Stimulated activated memory B cell treated with anti-CD40 and anti-IgM and Interleukin-4, amounts not matched to agents 10 μg/mL and 1 μg/mL and 100 μg/mL, for 72 hours (primary cell): ENCODE measurements at places on chromosomes 13 and 19.

DNA sequence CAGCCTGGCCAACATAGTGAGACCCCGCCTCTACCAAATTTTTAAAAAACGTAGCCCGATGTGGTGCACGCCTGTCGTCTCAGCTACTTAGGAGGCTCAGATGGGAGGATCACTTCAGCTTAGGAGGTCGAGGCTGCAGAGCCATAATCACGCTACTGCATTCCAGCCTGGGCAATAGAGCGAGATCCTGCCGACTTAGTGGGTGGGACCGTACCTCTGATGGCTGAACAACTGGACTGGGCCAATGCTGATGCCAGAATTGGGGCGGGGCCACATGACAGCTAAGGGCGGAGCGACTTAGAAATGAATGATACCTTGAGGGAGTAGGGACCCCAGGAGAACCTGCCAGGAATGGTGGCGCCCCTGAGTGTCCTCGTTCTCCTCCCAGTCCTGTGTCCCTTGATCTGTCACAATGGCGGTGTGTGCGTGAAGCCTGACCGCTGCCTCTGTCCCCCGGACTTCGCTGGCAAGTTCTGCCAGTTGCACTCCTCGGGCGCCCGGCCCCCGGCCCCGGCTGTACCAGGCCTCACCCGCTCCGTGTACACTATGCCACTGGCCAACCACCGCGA lies 3.6 kb downstream of the LTBP4 start:
- no peak for ATAC-seq

GRCh38 chr13:23799945-23800344 lies 89.3 kb downstream of the MIPEP start:
- ATAC-seq, result no peak

DNA sequence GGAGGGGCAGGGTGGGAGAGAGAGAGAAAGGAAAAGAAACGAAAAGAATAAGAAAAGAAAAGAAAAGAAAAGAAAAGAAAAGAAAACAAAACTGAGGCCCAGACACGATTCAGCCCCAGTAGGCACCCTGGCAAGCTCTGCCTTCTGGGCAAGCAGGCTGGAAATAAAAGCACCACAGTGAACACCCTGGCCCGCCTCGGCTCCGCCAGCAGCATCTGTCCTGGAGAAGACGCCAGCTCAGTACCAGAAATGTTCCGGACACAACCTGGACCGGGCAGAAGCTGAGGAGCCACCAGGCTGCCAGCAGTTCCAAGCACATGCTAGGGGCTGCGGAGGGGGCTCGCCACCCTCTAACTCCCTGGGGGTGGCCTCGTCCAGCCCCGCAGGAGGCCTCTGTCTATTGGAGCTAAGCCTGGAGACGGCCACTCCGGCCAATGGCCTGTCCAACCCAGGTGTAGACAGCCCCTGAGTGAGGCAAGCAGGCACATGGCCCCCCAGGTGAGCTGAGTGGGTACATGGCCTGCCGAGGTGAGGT lies 11.4 kb upstream of the CPAMD8 start:
- ATAC-seq, result no peak

GRCh38 chr13:27783111-27783510 lies 9.2 kb upstream of the GSX1 start:
- no peak for ATAC-seq

DNA sequence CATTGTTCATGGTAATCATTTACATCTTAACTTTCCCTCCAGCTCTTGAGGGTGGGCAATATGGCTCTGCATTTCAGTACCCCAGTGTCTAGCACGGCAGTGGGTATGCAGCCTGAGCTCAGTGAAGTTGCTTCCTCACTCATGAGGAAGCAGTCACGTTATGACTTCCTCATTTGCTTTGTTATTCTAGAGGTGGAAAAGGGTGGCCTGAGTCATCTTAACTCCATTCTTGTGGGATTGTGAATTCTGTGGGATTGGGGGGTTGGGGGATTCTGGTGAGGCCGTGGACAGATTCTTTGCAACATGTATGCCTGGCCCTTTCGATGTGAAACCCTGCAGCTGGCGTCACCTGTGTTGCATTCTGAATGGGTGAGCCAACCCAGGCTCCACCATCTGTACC lies 406.7 kb upstream of the ZNF507 start:
- ATAC-seq, result no peak

DNA sequence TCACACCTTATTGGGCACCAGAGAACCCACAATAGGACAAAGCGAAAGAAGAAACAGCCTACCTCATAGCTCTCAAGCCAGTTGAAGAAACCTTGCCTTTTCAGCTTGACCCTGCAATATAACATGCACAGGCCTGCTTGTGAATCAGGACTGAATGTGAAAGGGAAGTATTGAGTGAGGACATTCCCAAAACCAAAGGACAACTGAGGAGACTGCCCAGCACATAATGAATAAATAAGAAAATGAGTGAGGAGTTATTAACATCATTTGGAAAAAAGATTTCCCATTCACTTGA lies 15.7 kb upstream of the ZNF544 start:
- no peak for ATAC-seq

GRCh38 chr13:89708013-89708412 lies 1639.5 kb upstream of the MIR17HG start:
- ATAC-seq, result no peak

DNA sequence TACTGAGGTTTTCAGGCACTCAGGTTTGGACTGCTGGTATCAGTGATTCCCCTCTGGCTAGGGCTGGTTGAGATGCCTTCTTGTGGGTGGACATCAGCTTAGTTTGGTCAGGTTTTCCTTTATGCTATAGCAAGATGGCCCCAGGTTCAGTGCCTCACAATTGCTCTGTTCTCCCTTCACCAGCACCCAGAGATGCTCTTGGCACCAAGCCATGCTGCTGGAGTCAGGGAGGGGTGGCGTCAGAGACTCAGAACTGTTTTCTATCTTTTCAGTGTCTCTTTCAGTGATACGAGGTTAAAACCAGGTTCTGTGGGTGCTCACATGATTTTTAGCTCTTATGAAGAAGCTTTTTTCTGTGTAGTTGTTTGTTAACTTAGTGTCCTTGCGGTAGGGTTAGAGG lies 96.9 kb downstream of the NBEA start:
- no peak for ATAC-seq

DNA sequence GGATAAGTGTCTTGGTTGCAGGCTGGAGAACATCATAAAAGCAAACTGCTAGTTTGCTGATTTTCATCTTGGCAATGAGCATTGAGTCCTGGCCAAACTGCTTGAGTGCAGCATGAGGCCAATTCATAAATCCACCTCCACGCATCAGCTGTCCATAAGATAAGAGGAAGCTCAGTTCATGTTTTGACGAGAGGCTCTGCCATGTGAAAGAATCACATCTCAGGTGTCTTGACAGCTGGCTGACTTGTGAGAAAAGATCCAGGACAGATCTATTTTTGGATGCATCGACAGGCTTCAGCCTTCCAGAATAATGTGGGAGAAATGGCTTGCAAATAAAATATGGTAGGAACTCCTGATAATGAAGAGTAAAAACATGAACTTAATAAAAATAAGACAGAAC lies 5.4 kb upstream of the ZNF682 start:
- ATAC-seq, result no peak

- ATAC-seq, result no peak
Observed at GRCh38 chr13:45941261-45941660, 89.7 kb upstream of the SIAH3 start.

DNA sequence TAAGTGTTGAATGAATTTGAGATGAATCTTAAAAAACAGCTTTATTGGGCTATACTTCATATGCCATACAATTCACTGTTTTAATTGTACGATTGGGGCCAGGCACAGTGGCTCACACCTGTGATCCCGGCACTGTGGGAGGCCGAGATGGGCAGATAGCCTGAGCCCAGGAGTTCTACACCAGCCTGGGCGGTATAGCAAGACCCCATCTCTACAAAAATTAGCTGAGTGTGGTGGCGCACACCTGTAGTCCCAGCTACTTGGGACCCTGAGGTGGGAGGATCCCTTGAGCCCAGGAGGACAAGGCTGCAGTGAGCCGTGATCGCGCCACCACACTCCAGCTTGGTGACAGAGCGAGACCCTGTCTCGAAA lies 10.3 kb downstream of the ARID3A start:
- ATAC-seq, result no peak

DNA sequence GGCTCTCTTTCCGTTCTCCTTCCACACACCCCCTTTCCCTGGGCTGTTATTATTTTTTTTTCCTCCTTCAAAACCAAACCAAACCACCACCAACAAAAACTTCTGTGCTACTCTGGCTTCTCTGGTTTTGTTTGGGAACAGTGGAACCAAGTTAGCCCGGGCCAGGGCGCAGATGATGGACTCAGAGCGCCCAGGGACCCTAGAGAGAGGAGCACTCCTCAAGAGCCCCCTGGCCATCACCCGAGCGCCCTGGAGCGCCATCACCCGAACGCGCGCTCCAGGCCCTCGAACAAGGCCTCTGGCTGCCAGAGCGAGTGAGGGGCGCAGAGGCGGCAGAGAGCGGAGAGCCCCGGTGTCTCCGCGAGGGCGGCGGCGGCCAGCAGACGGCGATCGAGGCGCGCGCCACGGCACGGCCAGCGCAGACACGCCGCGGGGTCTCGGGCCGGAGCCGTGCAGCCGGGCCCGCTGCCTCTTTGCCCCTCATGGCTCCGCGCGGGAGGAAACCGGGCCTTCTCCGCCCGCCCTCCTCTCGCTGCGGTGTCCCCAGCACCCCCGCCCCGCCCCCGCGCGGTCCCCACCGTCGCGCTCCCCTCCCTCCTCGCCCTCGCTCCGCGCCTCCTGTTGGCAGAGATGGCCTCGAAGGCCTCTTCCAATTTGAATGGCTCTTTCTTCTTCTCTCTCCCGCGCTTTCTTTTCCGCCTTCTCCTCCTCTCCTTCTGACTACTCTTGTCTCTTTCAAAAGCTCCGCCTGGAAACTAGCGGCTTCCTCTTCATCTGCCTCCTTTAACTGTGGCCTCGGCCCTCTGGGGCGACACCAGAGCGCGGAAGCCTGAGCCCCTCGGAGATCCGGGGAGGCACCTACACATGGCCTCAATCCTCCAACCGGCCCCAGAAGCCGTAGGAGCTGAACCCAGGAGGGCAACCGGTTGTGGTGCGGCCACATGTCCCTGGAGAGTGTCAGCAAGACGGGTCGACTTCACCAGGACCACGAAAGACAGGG lies 4.1 kb upstream of the SOX1 start:
- ATAC-seq, result no peak

DNA sequence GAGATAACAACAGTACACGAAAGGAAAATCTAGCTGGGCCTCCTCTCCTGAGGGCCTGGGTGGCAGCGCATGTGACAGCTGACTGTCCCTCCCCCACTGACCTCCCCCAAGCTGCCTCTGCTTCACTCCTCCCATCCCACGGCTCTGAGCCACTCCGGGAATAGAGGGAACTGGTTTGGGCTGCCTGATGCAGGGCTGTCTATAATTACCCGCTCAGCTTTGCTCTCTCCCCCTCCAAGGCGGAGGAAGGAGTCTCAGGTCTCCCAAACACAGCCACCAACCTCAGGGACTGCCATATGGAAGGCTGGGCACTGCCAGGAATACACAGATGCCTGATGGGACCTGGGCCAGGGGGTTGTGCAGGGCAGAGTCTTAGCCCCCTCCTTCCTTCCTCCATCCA lies 7.9 kb downstream of the NAPA start:
- ATAC-seq, result no peak

DNA sequence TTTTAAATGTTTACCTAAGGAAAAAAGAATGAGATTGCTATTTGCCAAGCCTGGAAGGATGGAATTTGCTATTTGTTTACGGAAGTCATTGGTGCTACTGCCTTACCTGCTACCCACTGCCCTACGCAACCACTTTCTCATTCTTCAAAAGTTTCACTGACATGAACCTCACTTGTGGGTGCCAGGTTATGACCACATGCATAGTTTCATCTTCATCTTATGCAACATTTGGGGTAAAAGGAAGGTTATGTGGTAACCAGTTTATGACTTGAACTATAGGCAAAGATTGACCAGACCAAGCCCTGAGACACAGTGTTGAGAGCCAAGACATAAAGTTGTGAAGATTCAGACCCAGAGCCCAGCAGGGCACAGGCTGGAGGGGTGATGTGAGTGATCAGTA lies 142.5 kb downstream of the LACC1 start:
- ATAC-seq, result no peak

- ATAC-seq, result peak; percentile 83
Observed at GRCh38 chr19:4829001-4829712, 2.4 kb downstream of the TICAM1 start.

DNA sequence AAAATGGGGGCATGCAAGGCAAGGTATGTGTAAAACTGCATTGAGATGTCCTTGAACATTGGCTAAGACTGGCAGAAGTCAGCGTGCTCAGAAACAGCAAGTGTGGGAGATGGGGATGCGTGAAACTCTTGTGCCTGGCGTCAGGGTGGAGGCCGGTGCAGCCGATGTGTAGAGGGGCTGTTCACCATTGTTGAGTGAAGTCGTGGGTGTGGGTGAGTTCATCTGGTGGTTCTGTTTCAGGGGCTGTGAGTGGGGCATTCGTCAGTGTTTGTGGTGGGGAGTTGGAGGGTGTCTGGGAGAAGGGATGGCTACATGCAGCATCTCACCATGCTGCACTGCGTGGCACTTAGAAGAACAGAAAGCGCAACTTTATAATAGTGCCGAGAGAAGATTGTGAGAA lies 11.4 kb upstream of the MIA start:
- no peak for ATAC-seq

- ATAC-seq, result no peak
Observed at GRCh38 chr19:12642506-12642905, 24.0 kb downstream of the MAN2B1 start.

GRCh38 chr19:36265064-36265463 lies 50.2 kb downstream of the ZNF146 start:
- ATAC-seq, result no peak

DNA sequence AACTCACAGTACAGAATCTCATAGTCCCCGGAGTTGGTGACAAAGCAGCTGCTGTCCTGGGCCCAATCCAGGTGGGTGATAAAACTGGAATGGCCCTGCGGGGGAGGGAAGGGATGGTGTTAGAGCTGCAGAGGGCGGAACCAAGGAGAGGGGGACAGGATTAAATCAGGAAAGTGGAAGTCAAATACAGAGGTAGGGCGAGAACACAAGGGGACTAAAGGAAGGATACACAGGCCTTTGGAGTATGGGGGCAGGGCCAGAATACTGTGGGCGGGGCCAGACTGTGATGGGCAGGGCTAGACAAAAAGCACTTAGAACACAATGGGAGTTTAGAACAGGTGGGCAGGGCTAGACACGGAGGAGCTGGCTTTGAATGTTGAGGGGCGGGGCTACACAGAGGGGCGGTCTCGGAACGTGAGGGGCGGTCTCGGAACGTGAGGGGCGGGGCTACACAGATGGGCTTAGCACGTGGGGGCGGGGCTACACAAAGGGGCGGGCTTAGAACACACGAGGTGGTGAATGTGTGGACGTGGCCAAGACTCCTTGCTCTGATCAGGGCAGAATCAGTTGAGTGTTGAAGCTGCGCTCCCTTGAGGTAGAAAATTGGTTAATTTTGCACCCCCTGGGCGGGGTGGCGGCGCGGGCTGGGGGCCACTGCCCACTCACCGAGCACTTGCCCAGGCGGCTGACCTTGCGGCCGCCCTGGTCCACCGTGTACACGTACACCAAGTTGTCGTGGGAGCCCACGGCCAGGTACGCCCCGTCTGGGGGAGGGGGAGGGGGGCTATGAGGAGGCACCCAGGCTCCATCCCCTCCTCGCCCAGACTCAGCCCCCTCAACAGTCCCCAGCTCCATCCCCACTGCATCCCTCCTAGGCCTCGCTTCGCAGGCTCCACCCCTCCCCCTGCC lies 14.0 kb upstream of the GPR4 start:
- peak; percentile 80 for ATAC-seq

GRCh38 chr19:29501816-29502580 lies 23.8 kb upstream of the VSTM2B start:
- ATAC-seq, result no peak
